ENCODE measurements at places on chromosomes 1 and 21. TPM values are rescaled to one million over a fixed set of nuclear protein-coding genes. Genes with fewer than 3 reads are reported as not detected.

The PHTF1 gene
- polyA plus RNA-seq = 24.0 TPM

- DNase-seq = no peak
These were observed 137.7 kb downstream of the LEPR start for GRCh38 chr1:65558215-65558614.

The PLEKHO1 gene
- 48.4 TPM for polyA plus RNA-seq

- no peak for DNase-seq
These were observed 393.7 kb downstream of the HLX start for GRCh38 chr1:221272940-221273339.

DNA sequence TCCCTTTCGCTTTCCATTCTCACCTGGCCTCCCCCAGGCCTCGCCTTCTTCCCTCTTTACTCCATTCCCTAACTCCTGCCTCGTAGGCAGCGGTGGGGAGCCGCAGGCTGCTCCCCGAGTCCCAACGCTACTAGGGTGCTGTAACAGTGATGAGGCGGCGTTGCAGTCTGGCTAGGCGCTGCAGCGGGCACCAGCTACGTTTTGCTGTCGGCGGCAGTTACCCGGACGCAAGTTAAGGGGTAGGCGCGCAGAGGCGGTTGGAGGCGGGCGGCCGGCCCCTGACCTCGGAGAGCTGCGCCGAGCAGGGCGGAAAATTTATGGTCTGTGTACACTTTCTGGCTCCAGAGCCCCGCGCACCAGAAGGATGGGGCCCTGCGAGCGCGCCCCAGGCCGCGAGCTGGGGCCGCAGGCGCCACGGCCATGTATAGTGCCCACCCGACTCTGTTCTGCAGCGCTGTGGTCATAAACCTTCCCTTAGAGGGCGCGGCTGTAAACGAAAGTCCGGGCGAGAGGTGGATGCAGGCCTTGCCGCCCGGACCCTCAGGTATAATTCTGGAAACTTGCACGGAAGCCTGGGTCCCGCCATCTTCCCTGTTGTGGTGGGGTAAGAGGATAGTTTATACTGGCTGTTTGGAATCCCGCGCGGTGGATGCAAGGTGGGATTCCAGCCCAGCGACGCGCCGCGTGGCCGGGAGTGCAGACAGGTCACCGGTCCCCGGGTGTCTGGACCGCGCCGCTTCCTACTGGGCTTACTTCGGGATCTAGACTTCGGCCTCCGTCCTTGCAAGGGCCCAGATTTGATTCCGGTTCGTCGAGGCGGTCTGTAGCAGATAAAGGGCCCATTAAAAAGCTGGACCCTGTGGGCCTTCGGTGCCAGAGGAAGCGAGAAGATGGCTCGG is 15.0 kb downstream of the HLX start:
- DNase-seq = no peak

DNA sequence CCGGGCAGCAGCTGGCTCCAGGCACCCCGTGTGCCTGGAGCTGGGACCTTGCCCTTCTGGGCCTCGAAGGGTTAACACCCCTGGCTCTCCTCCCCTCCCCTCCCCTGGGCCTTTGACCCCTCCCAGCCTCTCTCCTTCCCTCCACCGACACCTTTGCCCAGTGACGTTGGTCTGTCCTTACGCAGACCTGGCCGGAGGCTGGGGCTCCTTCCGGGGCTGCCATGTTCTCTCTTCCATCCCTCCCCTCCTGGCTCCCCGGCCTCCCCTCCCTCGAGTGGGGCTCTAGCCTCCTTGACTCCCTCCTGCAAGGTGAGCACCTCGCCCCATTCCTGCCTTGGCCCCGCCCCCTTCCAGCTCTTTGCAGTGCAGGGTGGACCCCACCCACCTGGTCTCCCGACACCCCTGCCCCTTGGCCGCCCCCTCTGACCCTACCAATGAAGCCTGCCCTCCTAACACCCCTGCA is at the start of gene TMEM82:
Gene TMEM82 (plus strand): TSS at position 161 of the 463 bp plus-strand sequence. CDS start 61 bp downstream, at position 222.
- DNase-seq = no peak

The CHRM3 gene
- 7.7 TPM for polyA plus RNA-seq

Data from renal cortex interstitium (tissue), 15 donors.